ENCODE measurements at places on chromosomes 3 and 15.

DNA sequence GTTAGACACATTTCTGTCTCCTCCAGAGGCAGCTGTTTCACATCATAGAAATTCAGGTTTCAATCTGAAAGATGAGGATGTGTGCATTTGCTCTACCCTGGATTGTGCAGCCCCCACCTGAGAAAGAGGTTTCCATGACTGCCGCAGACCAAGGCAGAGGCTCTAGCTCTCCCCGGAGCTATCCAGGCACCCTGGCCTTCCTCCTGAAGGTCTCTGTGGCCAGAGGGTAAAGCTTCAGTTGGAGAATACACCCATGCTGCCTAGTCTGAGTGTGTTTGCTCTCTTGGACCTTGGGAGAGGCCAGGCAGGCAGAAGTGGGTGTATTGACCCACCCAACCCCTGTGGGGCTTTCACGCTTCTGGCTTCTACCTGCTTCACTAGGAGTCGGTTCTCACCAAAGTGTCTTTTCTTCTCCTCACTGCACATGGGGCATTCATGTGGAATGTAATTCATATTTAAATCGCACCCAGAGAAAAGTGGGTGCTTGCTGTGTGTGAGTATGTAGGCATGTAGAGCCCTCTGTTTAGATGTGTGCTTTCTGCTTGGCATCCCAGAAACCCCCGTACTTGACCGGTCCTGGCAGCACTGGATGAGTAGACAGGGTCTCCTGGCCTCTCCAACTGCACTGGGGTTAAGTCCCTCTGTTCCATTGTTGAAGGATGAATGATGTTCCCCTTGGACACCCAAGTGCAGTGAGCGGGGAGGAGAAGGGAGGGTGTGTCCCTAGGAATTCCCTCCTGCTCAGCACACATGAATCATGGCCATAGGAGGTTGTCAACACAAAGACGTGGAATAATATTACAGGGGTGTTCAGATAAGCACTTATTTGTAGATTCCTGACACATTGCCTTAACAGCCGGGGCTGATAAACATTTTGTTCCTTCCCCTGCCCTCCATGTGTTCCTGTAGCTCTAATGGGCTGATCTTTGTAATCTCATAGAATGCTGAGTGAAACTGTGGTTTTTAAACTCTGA, 20.3 kb upstream of the RAB6B start:
- DNase-seq, result no peak

DNA sequence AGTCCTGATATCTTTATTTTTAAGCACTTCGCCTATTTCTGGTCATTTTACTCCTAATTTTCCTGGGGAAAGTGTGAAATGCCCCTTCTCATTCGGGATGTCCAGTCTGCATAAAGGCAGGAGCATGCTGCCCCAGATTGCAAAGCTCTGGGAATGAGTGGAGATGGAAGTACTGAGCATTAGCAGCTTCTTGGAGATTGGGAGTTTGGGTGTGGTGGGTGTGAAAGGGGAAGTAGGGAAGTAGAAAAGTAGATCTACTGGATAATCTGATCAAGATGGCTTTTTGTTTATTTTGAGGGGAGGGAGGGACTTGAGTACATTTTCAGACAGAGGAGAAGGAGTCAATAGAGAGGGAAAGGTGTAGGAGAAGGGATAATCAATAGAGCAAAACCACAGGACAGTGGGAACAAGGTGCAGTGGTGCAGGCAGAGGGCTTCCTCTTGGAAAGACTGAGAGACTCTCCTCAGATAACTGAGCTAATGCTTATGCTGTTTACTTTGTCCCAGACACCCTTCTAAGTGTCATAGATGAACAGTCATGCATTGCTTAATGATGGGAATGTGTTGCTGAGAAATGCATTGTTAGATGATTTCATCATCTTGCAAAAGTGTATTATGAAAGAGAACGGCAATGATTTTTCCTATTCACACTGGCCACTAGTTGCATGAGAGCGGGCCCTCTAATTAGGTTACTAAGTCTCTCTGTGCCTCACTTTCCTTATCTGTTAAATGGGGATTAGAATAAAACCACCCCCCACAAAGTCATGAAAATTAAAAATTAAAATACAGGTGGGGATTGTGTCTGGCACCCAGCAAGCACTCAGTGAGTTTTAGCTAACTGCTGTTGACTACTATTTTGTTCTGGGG, 45.5 kb downstream of the PHLDB2 start:
- no peak for DNase-seq

- DNase-seq, result no peak
Measured at GRCh38 chr15:43878446-43878845, 51.6 kb downstream of the WDR76 start.

- DNase-seq, result no peak
Measured at GRCh38 chr15:35690698-35691116, 144.7 kb upstream of the DPH6 start.

- no peak for DNase-seq
Measured at GRCh38 chr3:137572931-137573330, 191.2 kb upstream of the SOX14 start.

DNA sequence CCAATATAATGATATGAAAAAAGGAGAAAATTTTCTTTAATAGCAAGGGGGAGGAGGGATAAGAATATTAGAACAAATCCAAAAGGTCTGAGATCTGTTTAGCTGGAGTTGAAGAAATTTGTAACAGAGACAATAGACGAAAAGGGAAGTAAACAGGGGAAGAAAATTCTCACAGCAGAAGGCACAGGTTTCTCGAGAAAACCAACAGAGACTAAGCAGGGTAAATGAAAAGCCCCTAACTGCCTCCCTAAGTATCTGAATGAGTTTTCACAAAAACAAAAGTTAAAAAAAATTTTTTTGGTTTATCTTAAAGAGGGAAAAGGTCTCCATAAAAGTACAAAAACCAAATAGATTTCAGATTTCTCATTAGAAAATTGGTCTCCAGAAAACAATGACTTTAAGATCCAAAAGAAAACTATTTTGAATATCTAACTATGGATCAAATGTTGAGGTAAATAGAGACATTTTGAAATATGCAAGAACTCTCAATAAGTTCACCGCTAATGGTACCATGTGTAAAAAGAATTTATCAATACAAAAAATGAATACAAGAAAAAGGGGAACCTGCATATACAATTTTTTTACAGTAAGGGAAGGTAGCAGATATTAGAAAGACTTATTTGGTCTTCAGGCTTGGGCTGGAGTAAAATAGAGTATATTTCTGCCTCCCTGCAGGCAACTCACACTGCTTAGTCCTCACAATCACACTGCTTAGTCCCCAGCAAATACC, 23.9 kb upstream of the NEK10 start:
- DNase-seq, result no peak

- DNase-seq, result no peak
Measured at GRCh38 chr3:155805204-155805801, 775 bp downstream of the C3orf33 start.

GRCh38 chr15:71249986-71250385, 134.7 kb downstream of the THSD4 start:
- no peak for DNase-seq

DNA sequence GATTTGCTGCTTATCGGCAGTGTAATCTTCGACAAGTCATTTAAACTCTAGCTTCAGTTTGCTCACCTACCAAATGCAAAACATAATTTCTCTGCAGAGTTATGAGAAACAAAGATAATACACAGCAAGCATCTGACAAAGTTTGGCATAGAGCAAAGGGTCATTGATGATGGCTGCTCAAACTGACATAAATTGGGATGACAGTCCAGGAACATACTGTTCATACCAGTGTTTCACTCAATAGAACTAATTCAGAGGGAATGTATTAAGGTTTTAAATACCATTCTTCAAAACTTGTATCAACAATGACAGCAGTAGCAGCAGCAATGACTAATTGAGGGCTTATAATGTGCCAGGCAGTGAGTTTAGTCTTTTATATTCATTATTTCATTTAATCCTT, 137.6 kb downstream of the SPATA16 start:
- DNase-seq, result no peak

- peak; percentile 58 for DNase-seq
Measured at GRCh38 chr3:183576487-183577107, 21.1 kb upstream of the KLHL6 start.

DNA sequence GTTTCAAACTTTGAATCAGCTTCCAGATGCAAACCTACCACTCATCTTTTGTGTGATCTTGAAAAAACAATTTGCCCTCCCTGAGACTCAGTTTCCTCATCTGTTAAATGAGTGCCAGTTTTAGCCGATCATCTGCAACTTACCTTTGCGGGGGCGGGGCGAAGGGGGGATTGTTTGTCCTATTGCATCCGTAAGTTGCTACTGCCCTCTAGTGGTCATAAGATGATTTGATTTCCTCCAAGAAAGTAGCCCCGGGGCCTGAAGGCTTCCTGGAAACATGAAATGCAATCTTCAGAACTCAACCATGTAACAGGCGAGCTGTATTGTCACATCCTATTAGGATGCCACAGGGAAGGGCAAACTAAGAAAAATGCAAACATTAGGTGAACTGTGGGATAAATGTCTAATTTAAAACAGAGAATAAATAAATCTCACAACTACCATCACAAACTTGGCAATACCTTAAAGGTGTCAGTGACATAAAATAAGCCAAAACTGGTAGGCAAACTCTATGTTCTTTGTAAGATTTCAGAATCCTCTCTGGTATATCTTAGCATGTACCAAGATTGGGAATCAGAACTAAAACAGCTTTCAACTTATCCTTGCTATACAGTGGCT, 63.5 kb upstream of the CLDN18 start:
- peak; percentile 60 for DNase-seq

GRCh38 chr3:35965908-35966307, 326.6 kb downstream of the ARPP21 start:
- peak; percentile 26 for DNase-seq

GRCh38 chr15:73082812-73083211, 30.5 kb downstream of the NEO1 start:
- no peak for DNase-seq

GRCh38 chr15:98160236-98160635, 199.7 kb downstream of the ARRDC4 start:
- DNase-seq, result peak; percentile 17

DNA sequence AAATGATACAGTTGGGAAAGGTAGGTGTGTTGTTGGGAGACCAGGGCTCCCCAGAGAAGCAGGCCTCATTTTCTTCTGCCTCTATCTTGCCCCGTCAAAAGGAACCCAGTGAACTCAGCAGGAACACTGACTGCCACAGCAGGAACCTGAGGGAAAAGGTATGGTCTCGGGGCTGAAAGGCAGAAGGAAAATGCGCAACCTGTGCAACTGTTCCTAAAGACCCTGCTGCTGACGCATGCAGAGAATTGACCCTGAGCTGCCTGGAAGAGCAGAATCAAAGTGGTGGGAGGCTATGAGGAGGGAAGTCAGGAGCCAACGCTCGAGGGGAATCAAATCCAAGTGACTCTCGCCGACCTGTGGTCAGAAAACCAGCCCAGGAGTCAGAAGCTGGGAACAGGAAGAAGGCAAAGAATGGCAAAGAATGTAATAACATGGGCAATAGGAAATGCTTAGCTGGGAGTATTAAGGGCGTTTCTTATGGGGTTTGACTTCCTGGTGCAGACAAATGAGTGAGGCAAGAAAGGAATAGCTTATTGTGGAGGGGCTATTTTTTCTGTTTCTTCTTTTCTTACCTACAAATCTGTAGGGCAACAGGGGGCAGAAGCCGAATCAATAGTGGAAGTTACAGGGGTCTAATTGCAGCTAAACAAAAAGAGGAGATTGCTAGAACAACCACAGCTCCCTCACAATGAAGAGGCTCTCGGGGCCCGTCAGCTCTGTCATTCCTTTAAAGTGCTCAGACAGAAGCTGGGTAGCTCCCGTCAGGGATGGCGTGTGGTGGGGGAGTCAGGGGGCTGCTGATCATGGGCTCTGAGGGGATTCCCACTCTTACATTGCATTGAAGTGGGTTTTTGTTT, 65.4 kb upstream of the DLG1 start:
- no peak for DNase-seq

- DNase-seq, result no peak
Measured at GRCh38 chr3:171349392-171349791, 110.8 kb downstream of the TNIK start.

DNA sequence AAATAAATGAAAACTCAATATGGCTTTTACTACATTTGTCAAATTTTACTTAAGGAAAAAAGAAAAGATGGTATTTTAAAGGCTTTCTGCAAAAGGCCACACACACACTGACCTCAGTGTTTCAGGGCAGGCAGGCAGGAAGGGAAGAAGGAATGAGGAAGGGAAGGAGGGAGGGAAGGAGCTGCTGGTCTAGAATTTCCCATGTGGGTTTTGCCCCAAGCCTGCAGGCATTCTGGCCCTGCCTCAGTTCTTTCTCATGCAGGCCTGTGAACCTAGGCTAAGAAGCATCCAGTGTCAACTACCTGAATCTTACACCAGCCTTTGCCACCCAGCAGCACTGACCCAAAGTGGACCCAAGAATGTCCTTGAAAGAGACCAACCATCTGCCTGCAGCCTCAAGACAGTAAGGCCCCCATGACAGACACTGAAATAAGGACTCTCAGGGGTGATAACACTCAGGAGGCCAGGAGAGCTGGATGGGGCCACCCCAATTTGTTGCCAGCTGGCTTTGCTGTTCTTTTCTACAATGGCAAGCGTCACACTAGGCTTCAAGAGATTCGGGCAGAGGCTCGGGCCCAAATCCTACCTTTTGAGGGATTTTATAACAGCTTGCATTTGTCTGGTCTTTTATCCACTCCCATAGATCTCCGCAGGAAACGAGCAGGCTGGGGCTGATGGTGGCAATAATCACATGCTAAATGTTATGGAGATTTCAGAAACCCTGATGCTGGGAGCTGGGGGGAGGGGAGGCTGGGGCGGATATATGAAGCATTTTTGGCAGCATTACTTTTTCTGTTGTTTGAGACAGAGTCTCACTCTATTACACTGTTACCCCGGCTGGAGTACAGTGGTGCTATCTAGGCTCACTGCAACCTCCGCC, 51.4 kb downstream of the XXYLT1 start:
- no peak for DNase-seq

- no peak for DNase-seq
Measured at GRCh38 chr3:195124378-195124992, 146.5 kb downstream of the XXYLT1 start.

Measured in B cell (primary cell).